ENCODE measurements at places on chromosomes 5 and 9.

DNA sequence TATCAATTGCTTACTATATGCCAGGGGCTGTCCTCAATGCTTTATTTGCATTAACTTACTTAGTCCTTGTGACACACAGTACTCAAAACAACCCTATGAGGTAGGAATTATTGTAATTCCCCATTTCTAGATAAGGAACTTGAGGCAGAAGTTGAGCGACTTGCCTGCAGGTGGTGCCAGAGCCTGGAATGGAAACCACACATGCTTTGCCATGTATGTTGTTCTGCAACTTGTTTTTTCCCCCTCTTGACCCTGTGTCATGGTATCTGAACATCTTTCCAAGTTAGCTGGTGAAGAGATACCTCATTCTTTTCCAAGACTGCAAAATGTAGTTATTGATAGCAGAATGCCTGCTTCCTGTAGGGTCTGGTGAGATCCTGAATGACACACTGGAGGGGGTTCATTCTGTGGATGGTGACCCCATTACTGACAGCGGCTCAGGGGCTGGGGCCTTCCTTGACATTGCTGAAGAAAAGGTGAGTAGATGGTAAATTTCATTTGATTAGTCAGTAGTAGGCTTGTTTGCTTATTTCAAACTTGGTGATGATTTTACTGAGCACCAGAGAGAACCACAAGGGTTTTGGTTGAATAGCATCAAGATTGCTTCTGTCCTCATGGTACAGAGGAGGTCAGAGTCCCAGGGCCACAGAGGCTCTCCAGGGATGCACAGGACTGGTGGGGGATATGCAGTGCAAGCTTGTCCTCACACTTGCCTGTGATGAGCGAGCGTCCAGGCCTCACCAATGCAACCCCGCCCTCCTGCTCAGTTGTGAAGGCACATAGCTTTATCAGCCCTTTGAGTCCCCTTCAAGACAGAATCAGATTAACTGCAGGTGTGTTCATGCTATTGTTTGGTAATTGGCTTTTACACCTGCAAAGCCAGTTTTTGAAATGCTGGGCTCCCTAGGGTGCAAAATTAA, 57.0 kb downstream of the COL15A1 start:
- no peak for DNase-seq

DNA sequence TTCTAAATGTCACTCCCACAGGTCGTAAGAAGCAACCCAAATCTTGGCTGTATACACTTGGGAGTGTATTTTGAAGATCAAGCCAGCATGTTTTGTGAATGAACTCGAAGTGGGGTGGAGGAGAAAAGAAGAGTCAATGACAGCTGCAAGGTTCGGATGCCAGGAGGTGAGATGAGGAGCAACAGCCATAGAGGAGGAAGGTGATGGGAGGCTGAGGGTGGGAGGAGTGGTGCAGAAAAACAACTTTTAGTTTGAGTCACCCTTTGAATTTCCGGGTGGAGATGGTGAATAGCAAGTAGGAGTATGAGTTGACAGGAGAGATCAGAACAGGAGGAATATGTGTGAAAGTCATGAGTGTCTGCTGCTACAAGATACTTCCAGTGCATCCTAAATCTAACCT, 153.6 kb downstream of the DIRAS2 start:
- no peak for DNase-seq

DNA sequence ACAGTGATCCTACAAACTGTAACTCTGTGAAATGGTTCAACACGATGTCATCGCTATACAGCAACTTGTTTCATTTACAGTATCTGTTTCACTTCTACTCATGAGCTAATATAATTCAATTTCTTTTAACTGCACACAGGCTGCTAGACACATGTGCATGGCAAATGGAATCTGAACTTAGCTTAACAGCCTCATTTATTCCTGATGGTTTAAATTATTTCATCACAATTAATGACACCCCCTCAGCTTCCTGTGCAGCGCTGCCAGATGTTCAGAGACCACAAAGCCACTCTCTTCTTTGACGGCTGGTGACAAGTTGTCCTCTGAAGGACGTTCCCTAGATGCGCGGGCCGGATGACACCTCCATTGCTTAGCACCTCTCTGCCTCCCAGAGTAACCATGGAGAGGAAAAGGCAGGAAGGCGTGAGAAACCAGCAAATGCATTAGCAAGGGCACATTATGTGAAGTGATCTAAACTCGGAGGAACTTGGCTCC, 191.1 kb downstream of the BNC2 start:
- no peak for DNase-seq

DNA sequence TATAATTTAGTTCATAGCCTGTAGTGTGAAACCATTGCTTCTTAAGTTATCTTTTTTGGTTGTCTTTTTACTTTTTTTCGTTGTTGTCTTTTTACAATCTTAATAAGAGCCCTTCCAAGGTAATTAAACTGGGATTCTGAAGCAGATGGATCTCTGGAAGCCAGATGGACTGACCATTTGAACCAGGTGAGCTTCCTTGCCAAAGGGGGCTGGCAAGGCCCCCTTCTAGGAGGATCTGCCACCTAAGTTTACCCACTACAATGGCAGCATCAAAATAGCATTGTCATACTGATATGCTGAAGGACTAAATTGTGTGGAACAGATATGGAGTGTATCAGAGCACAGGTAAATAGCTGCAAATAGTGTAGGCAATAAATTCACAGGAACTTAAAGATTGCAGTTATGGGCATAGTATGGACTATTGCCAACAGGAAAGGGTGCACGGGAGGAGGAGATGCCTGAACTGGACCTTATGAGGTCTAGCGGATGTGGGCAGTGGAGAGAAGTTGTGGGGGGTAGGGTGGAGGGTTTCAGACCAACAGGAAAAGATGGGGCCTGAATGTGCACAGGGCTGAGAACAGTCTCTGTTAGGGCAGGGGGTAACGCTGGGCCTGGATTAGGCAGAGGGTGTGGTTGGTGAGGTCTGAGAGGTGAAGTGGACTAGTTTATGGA, 61.5 kb upstream of the CTXN3 start:
- DNase-seq, result no peak

GRCh38 chr5:151663617-151664293, 23.0 kb downstream of the SPARC start:
- no peak for DNase-seq

DNA sequence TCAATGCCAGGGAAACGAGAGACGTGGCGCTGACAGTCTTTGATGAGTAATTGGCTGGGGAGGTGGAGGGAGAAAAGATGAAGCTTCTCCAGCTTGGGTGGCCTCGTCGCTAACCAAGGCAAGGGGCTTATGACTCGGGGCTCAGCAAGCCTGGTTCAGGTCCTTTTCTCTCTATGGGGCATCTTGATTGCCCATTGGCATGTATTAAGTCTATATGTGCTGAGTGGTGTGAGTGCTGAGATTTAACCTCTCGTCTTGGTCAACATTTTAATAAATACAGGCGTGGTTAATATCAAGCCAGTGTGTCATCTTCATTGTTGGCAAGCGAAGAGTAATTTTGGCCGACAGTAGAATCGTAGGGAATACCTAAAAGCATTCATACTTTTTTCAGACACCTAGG, 85.9 kb downstream of the RAI14 start:
- no peak for DNase-seq

DNA sequence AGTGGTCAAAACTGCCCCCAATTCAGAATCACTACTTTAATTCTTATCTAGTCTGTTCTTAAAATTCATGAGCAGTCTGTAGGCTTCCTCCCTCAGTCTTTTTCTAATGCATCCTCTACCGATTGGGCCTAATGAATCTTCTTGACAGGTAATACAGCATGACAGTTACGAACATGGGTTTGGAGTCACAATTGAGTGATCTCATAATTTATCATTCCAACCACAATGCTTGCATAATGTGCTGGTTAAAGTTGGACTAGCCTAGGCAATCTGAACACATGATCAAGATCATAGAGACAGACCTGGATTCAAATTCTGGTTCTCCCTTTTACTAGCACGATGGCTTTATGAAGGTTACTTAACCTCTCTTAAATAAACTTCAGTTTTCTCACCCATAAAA, 33.1 kb upstream of the SETD9 start:
- no peak for DNase-seq

DNA sequence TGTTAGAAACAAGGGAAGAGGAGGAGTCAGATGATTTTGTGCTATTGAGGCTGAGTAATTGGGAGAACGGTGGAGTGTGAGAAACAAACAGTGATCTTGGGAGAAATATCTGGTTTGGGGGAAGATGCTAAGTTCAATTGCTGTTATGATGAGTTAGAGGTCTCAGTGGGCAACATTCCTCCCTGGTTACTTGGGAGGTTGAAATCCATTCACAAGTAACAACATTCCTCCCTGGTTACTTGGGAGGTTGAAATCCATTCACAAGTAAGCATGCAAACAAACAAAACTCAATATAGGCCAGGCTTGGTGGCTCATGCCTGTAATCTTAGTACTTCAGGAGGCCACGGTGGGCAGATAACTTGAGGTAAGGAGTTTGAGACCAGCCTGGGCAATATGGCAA, 38.7 kb downstream of the AGXT2 start:
- no peak for DNase-seq

DNA sequence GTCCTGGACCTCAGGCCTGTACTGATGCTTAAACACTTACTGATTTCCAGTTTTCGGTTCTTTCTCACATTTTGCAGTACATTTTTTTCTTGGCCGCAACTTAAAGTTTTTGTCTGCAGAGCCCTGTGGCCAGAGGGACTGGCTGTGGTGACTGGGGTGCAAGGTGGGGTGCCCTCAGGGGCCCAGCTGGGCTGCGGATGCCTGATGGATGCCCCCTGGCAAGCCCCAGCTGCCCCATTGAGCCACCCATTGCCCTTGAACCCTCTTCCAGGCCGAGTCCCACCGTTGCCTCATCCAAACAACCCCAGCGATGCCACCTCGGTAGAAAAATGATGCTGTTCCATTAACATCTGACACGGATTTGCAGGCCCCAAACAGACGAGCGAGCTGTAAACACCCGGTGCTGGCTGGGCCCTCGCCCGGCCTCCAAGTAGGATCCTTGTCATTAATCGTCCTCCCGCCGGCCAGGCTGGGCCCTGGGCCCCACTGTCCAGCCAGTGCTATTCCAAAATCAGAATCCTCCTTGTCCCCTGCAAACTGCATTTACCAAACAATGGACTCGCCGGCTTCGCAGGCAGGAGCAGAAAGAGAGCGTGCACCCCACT, 107.9 kb downstream of the PHF2 start:
- DNase-seq, result no peak

GRCh38 chr5:81184749-81185110, 48.4 kb upstream of the CKMT2 start:
- no peak for DNase-seq

- DNase-seq, result no peak
Observed at GRCh38 chr5:140131967-140132409, 6.3 kb downstream of the IGIP start.

- no peak for DNase-seq
Observed at GRCh38 chr9:135079018-135079417, 8.4 kb upstream of the OLFM1 start.

GRCh38 chr9:16401701-16402100, 468.8 kb downstream of the BNC2 start:
- no peak for DNase-seq

GRCh38 chr5:160369990-160370712, at the start of gene C1QTNF2:
Gene C1QTNF2, minus strand, starts transcription at chr5:160370626. Its CDS starts 15,615 bp downstream, at chr5:160355011.
- DNase-seq, result no peak

GRCh38 chr9:127133739-127134167, 11.3 kb upstream of the ANGPTL2 start:
- no peak for DNase-seq

- no peak for DNase-seq
Observed at GRCh38 chr9:13952906-13953305, 361.0 kb downstream of the NFIB start.

- no peak for DNase-seq
Observed at GRCh38 chr5:98997000-98997399, 68.2 kb upstream of the CHD1 start.

GRCh38 chr9:93091453-93092081, 4.5 kb upstream of the CARD19 start:
- no peak for DNase-seq

DNA sequence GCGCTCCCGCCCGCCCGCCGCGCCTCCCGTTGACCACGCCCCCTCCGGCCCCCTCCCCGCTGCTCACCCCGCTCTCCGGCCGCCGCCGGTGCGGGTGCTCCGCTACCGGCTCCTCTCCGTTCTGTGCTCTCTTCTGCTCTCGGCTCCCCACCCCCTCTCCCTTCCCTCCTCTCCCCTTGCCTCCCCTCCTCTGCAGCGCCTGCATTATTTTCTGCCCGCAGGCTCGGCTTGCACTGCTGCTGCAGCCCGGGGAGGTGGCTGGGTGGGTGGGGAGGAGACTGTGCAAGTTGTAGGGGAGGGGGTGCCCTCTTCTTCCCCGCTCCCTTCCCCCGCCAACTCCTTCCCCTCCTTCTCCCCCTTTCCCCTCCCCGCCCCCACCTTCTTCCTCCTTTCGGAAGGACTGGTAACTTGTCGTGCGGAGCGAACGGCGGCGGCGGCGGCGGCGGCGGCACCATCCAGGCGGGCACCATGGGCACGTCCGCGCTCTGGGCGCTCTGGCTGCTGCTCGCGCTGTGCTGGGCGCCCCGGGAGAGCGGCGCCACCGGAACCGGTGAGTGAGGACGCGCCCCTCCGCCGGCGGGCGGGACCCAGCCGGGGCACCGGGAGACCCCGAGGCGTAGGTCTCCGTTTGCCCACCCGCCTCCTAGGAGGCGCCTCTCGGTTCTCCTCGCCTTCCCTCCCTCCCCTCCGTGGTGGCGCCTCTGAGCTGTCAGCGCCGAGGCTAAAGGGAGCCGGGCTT, at the start of gene VLDLR:
TSS of gene VLDLR (plus strand) at position 66 of the 739 bp plus-strand sequence. CDS start at position 469, 403 bp downstream.
- peak; percentile 41 for DNase-seq

DNA sequence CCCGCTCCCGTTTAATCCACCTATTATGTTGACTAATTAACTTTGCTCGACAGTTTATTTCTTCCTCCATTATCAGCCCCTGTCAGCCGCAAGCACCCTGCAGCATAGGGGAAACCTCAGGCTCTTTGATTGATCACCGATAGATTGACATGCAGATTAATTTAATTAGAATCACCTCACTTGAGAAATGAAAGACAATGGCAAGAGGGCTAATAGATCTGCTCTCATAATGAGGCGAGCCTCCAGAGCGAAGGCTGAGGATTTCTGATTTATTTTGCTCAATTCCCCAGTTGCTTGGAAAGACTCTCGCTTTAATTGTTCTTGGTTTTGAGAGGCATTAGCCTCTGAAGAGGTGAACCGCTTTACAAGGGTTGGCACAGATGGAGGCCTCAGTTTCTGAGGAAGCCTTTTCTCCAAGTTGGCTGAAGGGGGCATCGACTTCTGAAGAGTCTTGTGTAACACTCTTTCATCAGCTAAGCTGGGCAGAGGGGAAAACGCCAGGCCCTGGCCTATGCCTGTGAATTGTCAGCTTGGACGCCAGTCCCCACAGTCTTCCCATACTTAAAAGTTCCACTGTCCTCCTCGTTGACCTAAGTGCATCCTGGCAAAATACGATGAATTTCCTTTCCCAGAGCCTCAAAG, 275.4 kb downstream of the EBF1 start:
- DNase-seq, result no peak

DNA sequence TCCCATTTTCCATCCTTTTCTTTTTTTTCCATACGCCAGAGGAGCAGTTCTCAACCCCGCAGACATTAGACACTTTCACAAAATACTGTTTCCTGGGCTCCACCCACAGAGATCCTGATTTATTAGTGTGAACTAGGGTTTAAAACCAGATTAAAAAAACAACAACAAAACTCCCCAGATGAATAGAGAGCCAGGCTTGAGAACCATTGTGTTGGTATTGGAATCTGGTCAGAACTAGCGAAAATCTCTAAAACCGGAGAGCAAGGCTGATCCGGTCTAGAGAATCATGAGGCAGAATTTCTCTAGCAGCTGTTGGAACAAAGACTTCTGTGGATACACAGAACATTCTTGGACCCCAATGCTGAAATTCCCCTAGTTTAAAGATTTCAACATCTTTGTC, 173.0 kb downstream of the PCSK1 start:
- no peak for DNase-seq

All from NCI-H1048 (cell line).